ENCODE measurements at places on chromosomes 3 and 15.
A peak's percentile ranks its signal among the peaks of the same experiment; 100 is the strongest.

- no peak for DNase-seq
Measured at GRCh38 chr15:79102595-79102994, 12.0 kb upstream of the RASGRF1 start.

DNA sequence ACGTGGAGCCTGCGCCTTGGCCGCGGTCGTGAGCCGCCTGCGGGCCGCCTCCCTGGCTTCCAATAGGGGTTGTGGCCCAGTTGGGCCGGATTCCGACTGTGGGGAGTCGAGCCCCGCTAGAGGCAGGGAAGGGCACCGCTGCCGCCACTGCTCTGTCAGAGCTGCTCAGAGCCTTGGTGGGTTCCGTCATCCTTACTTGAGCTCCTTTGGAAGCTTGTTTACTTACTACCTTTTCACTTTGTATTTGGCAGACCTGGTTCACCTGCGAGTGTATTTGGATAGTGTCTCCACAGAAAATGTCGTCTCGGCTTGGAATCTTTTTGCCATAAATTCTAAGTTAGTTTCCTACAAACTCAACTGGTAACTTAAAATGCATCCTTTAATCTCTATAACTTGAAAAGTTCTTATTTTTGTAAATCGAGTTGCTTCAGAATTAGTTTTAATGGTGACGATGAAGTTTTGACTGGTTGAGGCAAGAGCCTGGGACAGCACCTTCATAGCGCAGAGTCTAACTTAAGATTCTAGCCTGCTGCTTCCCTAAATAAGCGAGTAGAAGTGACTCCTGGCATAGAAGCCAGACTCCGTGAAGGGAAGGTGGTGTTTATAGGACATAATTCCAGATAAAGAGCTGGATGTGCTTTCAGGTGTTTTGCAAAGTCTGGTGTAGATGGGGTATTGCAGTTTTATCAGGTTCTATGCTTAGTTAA lies 800 bp downstream of the DAG1 start:
- peak; percentile 3 for DNase-seq

DNA sequence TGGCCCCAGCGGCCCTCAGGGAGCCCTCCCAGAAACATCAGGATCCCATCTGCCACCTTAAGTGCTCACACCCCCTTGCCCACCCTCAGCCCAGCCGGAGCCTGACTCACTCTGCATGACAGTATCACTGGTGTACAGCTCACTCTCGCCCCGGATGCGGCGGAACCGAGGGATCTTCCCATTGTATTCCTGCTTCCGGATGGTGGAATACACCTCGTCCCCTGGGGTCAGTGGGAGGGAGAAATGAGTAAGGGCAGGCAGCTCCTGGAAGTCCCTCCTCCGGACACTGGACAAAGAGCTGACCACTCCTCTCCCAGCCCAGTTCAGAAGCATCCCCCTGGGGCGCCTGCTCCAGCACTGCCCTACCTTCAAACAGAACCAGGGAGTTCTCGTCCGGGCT lies 16.5 kb downstream of the SEMA7A start:
- no peak for DNase-seq

DNA sequence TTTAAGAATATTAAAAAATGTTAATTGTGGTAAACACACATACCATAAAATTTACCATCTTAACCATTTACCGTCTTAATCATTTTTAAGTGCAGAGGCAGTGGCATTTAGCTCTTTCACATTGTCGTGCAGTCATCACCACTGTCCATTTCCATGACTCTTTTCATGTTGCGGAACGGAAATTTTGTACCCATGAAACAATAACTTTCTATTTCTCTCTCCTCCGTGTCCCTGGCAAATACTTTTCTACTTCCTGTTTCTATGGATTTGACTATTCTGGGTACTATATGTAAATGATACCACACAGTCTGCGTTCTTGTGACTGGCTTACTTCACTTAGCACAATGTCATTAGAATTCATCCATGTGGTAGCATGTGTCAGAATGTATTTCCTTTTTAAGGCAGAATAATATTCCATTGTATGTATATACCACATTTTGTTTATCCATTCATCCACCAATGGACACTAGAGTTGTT lies 27.9 kb downstream of the AKAP13 start:
- no peak for DNase-seq

GRCh38 chr15:30997270-30997669 lies 5.8 kb upstream of the MTMR10 start:
- DNase-seq: no peak

- DNase-seq: no peak
Measured at GRCh38 chr3:169148448-169149348, 514.8 kb downstream of the MECOM start.

Measured in central memory CD4-positive, alpha-beta T cell (primary cell).